ENCODE measurements at places on chromosomes 5 and 9.

DNA sequence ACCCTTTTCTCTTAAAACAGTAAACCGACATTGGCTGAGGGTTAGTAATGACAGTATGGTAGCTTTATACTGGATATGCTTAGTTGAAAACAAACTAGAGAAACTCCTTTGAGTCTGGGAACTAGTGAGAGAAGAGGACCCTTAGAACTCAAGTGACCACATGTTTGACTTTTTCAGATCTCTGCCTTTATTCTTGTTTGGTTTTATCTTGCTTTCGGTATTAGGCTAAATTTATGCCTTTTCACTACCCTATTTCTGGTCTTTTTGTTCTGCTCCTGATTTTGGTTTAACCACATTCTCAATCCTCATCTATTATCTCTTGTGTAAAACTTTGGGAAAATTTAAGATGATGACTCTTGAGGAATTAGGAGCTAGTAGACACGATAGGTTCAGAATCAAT, 11.0 kb downstream of the SNAPC3 start:
- DNase-seq, result no peak

GRCh38 chr5:59721741-59722140, 171.8 kb downstream of the PDE4D start:
- DNase-seq, result no peak

GRCh38 chr5:61301341-61302199, 30.5 kb upstream of the ZSWIM6 start:
- no peak for DNase-seq

DNA sequence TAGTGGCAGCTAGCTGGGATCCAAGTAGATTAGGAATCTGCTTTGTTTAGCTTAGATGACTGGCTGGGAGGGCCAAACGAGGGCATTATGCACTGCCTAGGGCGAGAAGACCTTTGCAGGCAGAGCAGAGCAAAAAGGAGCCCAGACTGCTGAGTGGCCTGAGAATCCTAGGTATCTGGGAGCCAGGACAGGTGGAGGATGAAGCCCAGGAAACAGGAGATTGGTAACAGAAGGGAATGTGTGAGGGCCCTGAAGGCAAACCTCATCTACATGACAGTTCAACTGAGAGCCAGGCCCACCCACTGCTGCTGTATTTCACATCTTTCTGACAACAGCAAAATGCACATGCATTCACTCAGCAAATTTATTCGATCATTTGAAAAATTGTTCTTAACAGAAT, 192.3 kb downstream of the DTWD2 start:
- DNase-seq, result no peak

- no peak for DNase-seq
Measured at GRCh38 chr5:176660530-176660859, 13.2 kb downstream of the TSPAN17 start.
